Smooth muscle cell of the coronary artery (primary cell): ENCODE measurements at places on chromosomes 3 and 15. TPM values are rescaled to one million over a fixed set of nuclear protein-coding genes. Genes with fewer than 3 reads are reported as not detected.

GNAT1 gene
- not detected in 2 replicates for total RNA-seq

TNNC1 gene
- 2.5 and 19.8 TPM in 2 replicates for total RNA-seq

CHRD gene
- 0.08 and 1.4 TPM in 2 replicates for total RNA-seq

PLSCR5 gene
- total RNA-seq = not detected in 2 replicates

NRG4 gene
- total RNA-seq = not detected in 2 replicates
